ENCODE measurements at places on chromosomes 16 and 17.
A peak's percentile ranks its signal among the peaks of the same experiment; 100 is the strongest.

DNA sequence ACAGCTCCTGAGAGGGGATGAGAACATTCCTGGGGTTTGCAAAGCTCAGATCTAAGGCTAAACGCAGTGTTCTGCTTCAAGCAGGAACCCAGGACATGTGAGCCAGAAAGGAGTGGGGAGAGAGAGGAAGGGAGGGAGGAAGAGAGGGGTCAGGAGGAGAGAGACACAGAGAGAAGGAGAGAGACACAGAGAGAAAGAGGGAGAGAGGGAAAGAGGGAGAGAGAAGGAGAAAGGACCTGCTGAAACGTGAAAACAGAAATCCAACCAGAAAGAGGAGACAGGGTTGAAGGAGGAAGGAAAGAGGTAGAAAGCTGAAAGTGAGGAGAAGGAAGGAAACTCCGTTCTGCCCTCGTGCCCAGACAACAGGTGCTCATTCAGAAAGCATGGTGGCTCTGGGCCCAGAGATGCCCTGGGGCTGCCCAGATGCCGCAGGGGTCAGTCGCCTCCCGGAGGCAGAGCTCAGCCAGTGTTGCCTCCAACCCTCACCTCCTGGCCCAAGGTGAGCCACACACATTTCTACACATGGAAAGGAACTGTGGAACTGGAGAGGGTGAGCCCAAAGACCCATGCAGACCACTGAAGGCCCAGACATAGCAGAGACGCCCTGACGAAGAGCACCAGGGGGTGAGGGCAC lies 49.0 kb upstream of the ENPP7 start:
- H3K27ac ChIP-seq = no peak overlapping the region
- no peaks in the 10 kb centered on the region for H3K4me1 ChIP-seq
- DNase-seq = no peak
- H3K4me3 ChIP-seq = no peak overlapping the region
- H3K27me3 ChIP-seq = peaks cover 5% of the 10 kb centered on the region
- H3K36me3 ChIP-seq = no peaks in the 10 kb centered on the region

DNA sequence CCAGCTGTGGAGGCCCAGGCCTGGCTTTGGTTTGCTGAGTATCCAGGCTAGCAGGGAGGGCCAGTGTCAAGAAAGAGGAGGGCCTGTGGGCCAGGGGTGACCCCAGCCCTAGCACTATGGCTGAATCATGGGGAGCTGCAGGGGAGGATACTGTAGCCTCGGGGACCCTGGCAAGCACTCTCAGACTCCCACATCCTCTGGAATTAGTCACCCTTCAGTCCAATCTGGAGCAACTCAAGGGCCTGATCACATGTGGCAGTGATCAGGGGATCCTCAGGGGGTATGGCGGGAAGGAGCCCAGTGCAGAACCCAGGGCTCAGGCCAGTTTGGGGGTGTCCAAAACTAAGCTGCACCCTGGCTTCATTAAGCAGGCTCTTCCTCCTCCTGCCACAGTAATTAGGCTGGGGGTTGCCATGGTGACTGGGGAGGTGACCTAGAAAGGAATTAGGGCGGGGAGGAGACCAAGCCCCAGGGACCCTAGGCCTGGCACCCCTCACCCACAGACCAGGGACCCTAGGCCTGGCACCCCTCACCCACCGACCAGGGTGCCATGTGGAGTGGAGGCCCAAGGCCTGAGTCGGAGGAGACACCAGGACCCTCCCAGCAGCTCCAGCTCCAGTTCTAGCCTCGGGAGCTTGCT lies 5.8 kb downstream of the NLGN2 start:
- no peaks in the 10 kb centered on the region for H3K4me1 ChIP-seq
- H3K27me3 ChIP-seq = peaks cover 7% of the 10 kb centered on the region
- no peak for DNase-seq
- H3K36me3 ChIP-seq = no peaks in the 10 kb centered on the region

GRCh38 chr16:74738113-74738541 lies 36.5 kb downstream of the FA2H start:
- H3K4me3 ChIP-seq = no peak overlapping the region
- DNase-seq = no peak
- no peaks in the 10 kb centered on the region for H3K4me1 ChIP-seq
- no peak overlapping the region for H3K27ac ChIP-seq

DNA sequence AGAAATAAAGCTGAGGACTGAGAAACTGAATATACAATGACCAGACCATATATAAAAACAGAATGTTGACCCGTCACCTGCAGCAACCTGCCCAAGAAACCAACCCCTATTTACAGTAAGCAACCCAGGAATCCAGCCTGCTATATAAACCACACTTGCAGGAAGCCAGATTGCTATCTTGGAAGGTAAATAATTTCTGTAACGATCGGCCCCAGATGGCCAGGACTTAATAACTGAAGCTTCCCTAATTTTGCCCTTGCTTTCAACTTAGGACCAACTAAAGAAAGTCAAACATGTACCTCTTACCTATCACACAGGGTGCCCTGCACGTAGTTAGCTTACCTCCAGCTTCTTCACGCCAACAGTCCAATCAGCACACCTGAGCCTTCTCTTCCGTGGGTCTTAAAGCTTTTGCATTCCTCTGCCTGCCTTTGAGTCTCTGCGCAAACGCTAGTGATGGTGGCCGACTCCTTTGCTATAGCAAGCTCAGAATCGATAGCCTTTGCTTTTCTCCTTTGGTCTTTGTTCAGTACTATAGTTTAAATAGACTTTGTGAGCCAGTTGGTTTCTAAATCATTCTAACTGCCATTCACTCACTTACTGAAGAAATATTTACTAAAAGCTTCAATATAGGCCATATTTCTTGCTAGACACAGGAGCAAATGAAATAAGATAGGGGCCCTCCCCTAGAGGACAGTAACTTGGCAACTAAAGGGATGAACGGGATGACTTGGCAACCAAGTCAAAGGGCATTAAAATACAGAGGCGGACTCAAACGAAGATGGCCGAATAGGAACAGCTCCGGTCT lies 31.3 kb downstream of the MPHOSPH6 start:
- H3K27ac ChIP-seq = no peak overlapping the region
- no peaks in the 10 kb centered on the region for H3K27me3 ChIP-seq
- H3K4me1 ChIP-seq = peaks cover 8% of the 10 kb centered on the region
- DNase-seq = no peak
- H3K36me3 ChIP-seq = peaks cover 4% of the 10 kb centered on the region

- DNase-seq = no peak
- H3K27ac ChIP-seq = no peak overlapping the region
- H3K36me3 ChIP-seq = no peaks in the 10 kb centered on the region
- H3K4me1 ChIP-seq = peaks cover 14% of the 10 kb centered on the region
- H3K27me3 ChIP-seq = peaks cover 2% of the 10 kb centered on the region
Measured at GRCh38 chr17:30696234-30696633, 128.3 kb downstream of the CRLF3 start.

GRCh38 chr17:33342025-33342424 lies 48.9 kb upstream of the ASIC2 start:
- H3K27ac ChIP-seq = no peak overlapping the region
- peaks cover 7% of the 10 kb centered on the region for H3K27me3 ChIP-seq
- H3K4me3 ChIP-seq = no peak overlapping the region
- no peaks in the 10 kb centered on the region for H3K36me3 ChIP-seq
- no peak for DNase-seq

- peaks cover 69% of the 10 kb centered on the region for H3K4me1 ChIP-seq
- no peaks in the 10 kb centered on the region for H3K36me3 ChIP-seq
- H3K27ac ChIP-seq = peak overlapping the region; percentile 47
Measured at GRCh38 chr17:82531431-82531881, 11.9 kb downstream of the FOXK2 start.

- H3K27ac ChIP-seq = no peak overlapping the region
- H3K27me3 ChIP-seq = no peaks in the 10 kb centered on the region
- no peaks in the 10 kb centered on the region for H3K4me1 ChIP-seq
- DNase-seq = no peak
- H3K36me3 ChIP-seq = no peaks in the 10 kb centered on the region
Measured at GRCh38 chr17:70716551-70716950, 547.2 kb downstream of the KCNJ2 start.

GRCh38 chr17:66690166-66690565 lies 144.8 kb upstream of the CACNG5 start:
- peak overlapping the region; percentile 41 for H3K4me3 ChIP-seq
- peak overlapping the region; percentile 69 for H3K27ac ChIP-seq
- DNase-seq = no peak

DNA sequence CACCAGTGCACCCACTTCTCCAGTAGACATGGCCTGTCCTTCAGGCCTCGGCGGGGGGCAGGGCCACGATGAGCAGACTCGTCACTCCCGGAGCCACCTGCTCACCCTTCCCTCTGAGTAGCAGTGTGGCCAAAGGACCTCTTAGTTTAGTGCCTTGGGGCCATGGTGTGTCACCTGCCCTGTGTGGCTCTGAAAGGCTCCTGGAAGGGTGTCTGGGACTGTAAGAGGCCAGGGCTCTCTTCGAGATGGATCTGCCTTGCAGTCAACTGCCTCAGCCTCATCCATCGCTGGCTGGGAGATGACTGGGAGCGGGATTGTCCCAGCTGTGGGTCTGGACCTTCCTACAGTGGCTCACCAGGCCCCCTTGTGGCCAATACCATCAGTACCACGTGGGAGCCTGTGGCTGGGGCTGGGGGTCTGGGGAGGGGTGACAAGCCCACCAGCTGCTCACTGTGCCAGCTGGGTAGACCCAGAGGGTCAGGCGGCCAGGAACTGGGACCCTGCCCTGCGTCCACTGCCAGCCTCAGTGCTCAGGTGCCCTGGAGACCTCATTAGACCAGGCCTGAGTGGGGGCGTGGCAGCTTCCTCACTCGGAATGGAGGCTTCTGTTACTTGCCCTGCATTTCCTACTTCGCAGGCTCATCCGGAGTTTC lies 133.4 kb downstream of the OR1D5 start:
- peak overlapping the region; percentile 40 for H3K27ac ChIP-seq
- no peak overlapping the region for H3K4me3 ChIP-seq
- peaks cover 39% of the 10 kb centered on the region for H3K36me3 ChIP-seq
- H3K27me3 ChIP-seq = peaks cover 15% of the 10 kb centered on the region

DNA sequence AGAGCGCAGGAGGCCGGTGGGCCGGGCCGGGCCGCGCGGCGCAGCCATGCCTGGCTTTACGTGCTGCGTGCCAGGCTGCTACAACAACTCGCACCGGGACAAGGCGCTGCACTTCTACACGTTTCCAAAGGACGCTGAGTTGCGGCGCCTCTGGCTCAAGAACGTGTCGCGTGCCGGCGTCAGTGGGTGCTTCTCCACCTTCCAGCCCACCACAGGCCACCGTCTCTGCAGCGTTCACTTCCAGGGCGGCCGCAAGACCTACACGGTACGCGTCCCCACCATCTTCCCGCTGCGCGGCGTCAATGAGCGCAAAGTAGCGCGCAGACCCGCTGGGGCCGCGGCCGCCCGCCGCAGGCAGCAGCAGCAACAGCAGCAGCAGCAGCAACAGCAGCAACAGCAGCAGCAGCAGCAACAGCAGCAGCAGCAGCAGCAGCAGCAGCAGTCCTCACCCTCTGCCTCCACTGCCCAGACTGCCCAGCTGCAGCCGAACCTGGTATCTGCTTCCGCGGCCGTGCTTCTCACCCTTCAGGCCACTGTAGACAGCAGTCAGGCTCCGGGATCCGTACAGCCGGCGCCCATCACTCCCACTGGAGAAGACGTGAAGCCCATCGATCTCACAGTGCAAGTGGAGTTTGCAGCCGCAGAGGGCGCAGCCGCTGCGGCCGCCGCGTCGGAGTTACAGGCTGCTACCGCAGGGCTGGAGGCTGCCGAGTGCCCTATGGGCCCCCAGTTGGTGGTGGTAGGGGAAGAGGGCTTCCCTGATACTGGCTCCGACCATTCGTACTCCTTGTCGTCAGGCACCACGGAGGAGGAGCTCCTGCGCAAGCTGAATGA lies 606 bp downstream of the THAP11 start:
- H3K27me3 ChIP-seq = peaks cover 2% of the 10 kb centered on the region
- H3K4me3 ChIP-seq = peak overlapping the region; percentile 88
- peaks cover 44% of the 10 kb centered on the region for H3K4me1 ChIP-seq
- peak overlapping the region; percentile 94 for H3K27ac ChIP-seq
- no peaks in the 10 kb centered on the region for H3K36me3 ChIP-seq

Data from immature natural killer cell (primary cell).